ENCODE measurements at places on chromosomes 5 and 9. TPM values are rescaled to one million over a fixed set of nuclear protein-coding genes. Genes with fewer than 3 reads are reported as not detected.
A peak's percentile ranks its signal among the peaks of the same experiment; 100 is the strongest.

The LCP2 gene
- 13.5 TPM for total RNA-seq

The ANXA2R gene
- total RNA-seq, result 2.3 TPM

The ERGIC1 gene
- 222 TPM for total RNA-seq

- no peak for DNase-seq
These were observed 402.5 kb downstream of the EFNA5 start for GRCh38 chr5:107268241-107268640.

The PRDM9 gene
- not detected for total RNA-seq

DNA sequence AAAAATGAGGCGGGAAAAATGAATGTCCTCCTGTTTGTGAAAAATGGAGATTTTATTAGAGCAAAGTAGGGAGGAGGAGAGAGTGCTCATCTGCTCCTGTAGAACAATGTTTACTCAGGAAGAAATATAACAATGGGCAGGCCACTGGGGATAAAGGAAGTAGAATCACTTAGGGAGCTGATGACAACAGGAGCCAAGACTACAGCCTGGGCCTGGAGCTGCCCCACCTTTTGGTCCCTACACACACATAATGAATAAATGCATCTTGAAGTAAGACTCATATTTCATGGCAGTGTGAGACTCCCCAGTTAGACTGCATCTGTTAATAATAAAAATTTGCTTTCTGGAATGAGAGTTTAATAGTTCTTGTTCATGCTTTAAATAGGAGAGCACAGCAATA lies 1939.8 kb downstream of the EFNA5 start:
- no peak for DNase-seq

The SV2C gene
- total RNA-seq, result 1.2 TPM

The NIPAL4 gene
- total RNA-seq, result 3.2 TPM

The OR13C3 gene
- not detected for total RNA-seq

The GMCL2 gene
- total RNA-seq, result not detected

GRCh38 chr9:133991964-133992779 lies at the start of gene VAV2:
TSS of gene VAV2 (minus strand) at chr9:133992324. CDS start at chr9:133992278, 46 bp downstream.
- peak; percentile 58 for DNase-seq

DNA sequence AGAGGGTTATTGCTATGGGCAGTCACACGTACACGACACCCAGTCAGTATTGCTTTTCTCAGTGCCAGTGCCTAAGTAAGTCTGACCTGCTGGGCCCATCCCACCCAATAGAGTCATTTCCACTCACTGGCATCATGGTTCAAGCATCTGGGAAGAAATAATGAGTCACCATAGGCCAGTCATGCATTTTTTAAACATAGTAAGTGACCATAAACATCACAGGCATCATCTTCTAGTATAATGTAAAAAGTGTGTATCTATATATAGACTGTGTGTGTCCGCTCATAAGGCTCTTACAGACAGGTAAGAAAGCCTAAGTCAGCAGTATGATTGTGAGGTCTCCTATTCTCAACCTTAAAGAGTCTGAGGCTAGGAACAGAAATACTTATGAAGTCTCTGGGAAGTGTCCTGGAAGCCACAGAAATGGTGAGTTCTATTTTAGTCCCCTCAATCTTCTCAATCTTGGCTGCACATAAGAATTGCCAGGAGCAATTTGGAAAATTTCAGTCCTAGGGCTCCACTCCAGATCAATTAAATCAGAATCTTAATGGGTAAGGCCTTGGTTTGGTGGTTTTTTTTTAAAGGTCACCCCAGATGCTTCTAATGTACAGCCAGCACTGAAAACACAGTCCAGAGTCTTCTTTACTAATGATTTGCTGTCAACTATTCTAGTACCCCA lies 65.2 kb downstream of the ZNF366 start:
- no peak for DNase-seq

DNA sequence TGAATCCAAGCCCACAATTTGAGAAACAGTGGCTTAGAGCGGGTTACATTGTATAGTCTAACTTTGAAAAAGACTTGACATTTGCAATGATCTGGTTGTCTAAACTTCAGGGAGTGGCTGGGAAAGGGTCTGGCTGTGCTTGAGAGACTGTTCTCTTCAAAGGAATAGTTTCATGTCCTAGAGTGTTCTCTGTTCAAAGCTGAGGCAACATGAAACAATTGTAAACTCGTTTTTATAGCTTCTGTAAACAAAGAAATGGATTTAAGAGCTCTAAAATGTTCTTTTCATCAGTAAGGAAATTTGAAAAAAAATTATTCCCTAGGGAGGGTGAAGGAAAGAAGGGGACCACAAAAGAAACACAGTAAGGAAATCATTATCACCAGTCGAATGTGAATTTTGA lies 41.6 kb downstream of the FOCAD start:
- DNase-seq, result no peak

DNA sequence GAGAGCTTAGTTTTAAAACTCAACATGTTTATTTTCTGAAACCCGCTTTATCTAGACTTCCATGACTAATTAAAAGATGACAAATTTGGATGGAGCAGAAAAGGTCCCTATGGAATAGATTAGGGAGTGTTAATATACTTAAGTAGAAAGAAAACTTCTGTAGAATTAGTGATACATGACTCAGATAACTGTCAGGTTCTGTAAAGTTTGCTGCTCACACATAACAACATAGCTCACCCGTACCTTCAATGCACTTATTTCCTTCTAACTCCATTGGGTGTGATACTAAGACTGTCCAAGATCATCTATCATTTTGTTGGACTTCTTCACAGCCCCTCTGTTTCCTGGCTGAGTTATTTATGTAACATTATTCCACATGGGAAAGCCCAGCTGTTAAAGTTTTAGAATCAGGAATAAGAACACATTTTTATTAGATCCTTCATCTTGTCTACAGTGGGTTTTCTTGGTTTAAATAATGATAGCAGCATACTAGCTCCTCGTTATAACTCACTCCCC lies 27.8 kb downstream of the TMEM167A start:
- DNase-seq, result no peak

The ITGA2 gene
- 20.3 TPM for total RNA-seq

The POU5F2 gene
- 1.2 TPM for total RNA-seq

GRCh38 chr9:131619680-131620079 lies 74.4 kb downstream of the PRRT1B start:
- DNase-seq, result peak; percentile 16

- DNase-seq, result no peak
These were observed 2.3 kb upstream of the SCGB3A1 start for GRCh38 chr5:180593446-180594206.

DNA sequence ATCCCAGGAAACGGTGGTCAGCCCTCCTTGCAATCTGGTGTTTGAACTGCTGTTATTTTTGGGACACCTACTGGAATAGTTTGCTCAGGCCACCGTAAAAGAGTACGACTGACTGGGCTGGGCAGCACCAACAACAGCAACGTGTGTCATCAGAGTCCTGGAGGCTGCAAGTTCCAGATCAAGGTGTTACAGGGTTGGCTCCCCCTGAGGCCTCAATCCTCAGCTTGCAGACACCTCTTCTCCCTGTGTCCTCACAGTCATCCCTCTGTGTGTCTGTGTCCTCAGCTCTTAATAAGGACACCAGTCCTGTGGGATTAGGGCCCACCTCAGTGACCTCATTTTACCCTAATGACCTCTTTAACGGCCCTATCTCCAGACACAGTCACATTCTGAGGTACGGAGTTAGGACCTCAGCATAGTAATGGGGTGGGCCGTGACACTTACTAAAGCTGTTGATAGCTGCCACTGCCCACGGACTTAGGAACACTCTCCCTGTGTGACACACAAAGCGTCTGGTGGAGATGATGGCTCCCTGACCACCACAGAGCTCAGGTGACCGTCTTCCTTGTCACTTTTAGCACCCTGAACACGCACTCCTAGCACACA lies 16.8 kb downstream of the GLT6D1 start:
- DNase-seq, result no peak

GRCh38 chr5:61734001-61734400 lies 401.9 kb downstream of the ZSWIM6 start:
- no peak for DNase-seq

The C9 gene
- total RNA-seq, result 0.12 TPM

DNA sequence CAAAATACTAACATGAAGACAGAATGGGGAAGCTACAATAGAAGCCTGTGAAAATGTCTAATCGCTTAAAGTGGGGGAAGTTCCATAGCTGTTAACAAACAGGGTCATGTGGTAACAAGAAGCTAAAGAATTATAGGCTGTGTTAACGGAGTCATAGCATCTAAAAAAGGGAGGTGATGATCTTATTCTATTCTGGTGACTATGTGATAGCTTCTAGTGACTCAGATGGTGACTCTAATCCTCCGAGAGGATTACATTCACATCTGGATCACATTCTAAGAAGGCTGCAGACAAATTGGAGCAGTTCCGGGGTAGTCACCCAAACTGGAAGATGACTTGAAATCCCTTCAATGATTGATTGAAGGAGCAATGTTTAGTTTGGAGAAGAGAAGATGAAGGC lies 142.1 kb downstream of the LIFR start:
- DNase-seq, result no peak

The EIF4E1B gene
- not detected for total RNA-seq

DNA sequence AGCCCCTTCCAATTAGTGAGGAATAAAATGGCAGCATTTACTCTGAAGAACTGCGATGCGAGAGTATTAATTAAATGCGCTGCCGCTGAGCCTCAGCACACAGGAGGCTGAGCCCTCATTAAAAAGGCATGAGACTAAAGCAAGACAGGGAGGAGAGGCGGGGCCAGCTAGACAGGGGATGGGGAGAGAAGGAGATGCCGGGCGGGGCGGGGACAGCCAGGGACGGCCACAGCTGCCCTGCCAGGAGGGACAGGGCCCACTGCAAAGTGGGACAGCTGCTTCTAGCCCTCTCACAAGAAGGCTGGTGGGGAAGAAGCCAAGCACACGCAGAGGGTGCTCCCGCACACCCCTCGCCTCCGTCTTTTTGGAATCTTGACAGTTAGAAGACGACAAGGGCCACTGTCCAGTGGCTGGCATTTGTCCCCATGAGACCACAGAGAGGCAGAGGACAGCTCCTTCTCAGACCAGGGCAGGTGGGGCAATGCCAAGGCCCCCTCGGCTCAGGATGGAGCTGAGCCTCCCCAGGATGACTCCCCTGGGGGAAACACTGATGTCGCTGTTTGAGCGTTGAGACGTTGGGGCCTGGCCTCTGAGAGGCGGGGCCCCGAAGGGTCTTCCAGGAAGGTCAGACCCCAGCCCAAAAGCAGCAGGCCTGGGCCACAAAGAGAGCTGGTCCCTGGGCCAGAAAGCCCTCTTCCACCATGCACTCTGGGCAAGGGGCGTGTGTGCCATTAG lies 26.9 kb downstream of the ADAMTS2 start:
- DNase-seq, result peak; percentile 12

- DNase-seq, result no peak
These were observed 133.3 kb downstream of the CDK5RAP2 start for GRCh38 chr9:120446671-120447070.

- no peak for DNase-seq
These were observed 109.6 kb downstream of the ZCCHC7 start for GRCh38 chr9:37229882-37230482.

GRCh38 chr5:54874337-54875021 lies 110.9 kb downstream of the ESM1 start:
- DNase-seq, result no peak

GRCh38 chr5:31153521-31153920 lies 40.0 kb upstream of the CDH6 start:
- DNase-seq, result no peak

GRCh38 chr9:127503947-127504886 lies 52.9 kb downstream of the LRSAM1 start:
- DNase-seq, result peak; percentile 93

DNA sequence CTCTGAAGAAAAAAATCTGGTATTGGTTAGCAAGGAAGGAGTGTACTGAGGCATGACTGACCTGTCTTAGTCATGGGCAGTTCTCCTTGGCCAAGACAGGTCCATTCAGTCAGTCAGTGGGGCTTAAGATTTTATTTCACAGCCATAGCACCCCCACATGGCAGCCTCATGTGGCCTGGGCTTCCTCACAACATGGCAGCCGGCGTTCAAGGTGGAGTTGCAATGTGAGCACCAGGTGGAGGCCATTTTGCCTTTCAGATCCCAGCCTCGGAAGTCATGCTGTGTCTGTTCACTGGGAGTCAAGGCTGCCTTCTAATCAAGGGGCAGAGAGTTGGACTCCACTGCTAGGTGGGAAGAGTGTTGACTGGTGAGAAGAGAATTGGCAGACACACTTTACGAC lies 10.3 kb upstream of the CARD19 start:
- DNase-seq, result peak; percentile 20

The CHD1 gene
- total RNA-seq, result 48.0 TPM

DNA sequence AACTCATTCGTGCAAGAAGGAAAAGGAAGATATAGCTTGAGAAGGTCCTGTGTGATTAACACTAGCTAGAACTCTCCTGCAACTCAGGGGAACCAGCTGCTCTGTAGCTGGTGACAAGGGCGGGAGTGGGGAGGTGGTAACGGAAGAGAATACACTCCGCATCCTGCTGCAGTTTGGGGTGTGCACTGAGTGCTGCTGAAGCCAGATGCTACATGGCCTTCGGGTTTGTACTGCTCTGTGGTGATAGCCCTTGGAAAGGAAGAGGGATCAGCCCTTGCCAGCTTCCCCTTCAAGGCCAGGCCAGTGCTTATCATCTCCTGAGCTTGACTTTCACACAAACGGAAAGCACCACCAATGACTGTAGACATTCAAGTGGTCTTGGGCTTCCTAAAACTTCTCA lies 34.3 kb downstream of the FRMD3 start:
- DNase-seq, result no peak

- no peak for DNase-seq
These were observed 226.3 kb upstream of the ZNF608 start for GRCh38 chr5:124972703-124973102.

DNA sequence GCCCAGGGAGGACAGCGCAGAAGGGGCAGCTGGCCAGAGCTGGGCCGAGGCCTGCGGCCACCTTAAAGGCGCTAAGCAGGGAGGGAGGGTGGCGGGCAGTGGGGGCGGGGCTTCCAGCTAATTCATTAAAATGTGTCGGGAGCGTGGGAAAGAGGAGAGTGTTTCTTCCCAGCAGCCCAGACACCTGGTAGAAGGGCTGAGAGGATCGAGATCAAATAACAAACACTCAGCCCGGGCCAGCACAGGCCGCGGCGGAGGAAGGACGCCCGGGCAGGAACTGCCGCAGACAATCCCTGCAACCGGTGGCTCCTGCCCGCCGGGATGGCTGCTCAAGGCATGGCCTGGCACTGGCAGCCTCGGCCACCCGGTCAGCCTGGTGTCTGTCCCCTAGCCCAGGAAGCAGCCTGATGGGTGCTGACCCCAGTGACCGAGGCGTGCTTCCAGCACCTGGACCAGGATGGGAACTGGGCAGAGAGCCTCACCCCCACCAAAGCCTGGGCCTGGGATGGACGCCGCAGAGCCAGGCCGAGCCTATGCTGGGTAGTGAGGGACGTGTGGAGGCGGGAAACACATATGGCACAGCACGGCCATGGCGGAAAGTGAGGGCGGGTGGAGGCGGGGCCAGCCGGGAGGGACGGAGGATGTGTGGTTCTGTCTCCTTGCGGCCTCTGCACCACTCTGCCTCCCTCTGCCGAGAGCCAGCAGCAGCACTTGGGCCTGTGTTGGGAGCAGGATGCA lies 3.2 kb upstream of the NRARP start:
- DNase-seq, result peak; percentile 90

The CHSY3 gene
- total RNA-seq, result 0.73 TPM

The TLN1 gene
- total RNA-seq, result 154 TPM
